GM23248 (cell line): ENCODE measurements at places on chromosomes 2 and 18. TPM values are rescaled to one million over a fixed set of nuclear protein-coding genes. Genes with fewer than 3 reads are reported as not detected.

Gene CIAO1
- total RNA-seq, result 110 and 126 TPM in 2 replicates

Gene STAMBP
- total RNA-seq, result 16.8 and 24.4 TPM in 2 replicates

Gene ABCG8
- total RNA-seq, result not detected in 2 replicates

Gene GAL3ST2
- total RNA-seq, result not detected in 2 replicates

Gene CFAP65
- total RNA-seq, result not detected in 2 replicates

Gene HOXD10
- total RNA-seq, result 17.2 and 23.5 TPM in 2 replicates

Gene PCARE
- total RNA-seq, result not detected in 2 replicates

Gene REG1B
- total RNA-seq, result not detected in 2 replicates

Gene RNU2-63P
- not detected in 2 replicates for total RNA-seq

Gene PPM1G
- total RNA-seq, result 75.1 and 81.5 TPM in 2 replicates

Gene TMEM17
- 3.7 and 8.3 TPM in 2 replicates for total RNA-seq
